ENCODE measurements at places on chromosomes 1 and 21. TPM values are rescaled to one million over a fixed set of nuclear protein-coding genes. Genes with fewer than 3 reads are reported as not detected.

The ACOT11 gene
- 1.5 TPM for total RNA-seq

The KRTAP24-1 gene
- not detected for total RNA-seq

The HHAT gene
- total RNA-seq = 4.2 TPM

The EPHX1 gene
- 29.5 TPM for total RNA-seq

The EFNA1 gene
- total RNA-seq = not detected

The TAL1 gene
- total RNA-seq = under 0.01 TPM

Data from placental pericyte (primary cell).